Stromal cell of bone marrow (primary cell): ENCODE measurements at places on chromosomes 6 and 20.

- DNase-seq: no peak
Observed at GRCh38 chr20:62918831-62919230, 7.5 kb downstream of the DIDO1 start.

- DNase-seq: no peak
Observed at GRCh38 chr6:25350573-25350972, 71.4 kb downstream of the CARMIL1 start.

DNA sequence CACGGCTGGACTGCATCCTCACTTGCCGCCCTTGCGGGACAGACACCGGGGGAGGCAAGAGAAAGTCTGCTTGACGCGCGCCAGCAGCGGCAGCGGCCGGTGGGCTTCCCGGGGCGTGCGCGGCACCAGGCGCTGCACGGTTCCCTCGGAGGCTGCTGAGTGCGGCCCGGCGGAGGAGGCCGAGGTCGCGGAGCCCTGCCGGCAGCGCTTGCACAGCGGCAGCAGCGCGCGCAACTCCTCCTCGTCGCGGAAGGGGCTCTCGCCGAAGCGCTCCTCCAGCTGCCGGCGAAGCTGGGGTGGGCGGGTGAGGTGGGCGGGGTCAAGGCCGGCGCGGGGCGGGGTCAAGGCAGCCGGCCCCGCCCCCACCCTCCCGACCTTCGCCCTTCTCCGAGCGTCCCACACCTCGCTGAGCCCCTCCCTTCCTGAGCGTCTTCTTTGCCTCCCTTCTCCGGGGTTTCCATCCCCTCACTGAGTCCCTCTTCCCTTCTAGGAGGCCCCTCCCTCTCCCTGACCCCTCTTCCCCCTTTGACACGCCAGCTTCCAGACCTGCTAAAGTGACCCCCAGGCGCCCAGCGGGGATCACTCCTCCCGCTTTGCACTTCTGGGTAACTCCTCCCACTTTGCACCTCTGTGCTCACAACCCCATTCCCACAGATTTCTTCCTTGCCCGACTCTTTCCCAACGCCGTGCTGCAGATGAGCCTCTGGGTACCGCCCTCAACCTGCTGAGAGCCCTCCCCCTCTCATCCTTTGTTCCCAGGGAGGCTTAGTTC lies 8.8 kb downstream of the DUSP15 start:
- no peak for DNase-seq

DNA sequence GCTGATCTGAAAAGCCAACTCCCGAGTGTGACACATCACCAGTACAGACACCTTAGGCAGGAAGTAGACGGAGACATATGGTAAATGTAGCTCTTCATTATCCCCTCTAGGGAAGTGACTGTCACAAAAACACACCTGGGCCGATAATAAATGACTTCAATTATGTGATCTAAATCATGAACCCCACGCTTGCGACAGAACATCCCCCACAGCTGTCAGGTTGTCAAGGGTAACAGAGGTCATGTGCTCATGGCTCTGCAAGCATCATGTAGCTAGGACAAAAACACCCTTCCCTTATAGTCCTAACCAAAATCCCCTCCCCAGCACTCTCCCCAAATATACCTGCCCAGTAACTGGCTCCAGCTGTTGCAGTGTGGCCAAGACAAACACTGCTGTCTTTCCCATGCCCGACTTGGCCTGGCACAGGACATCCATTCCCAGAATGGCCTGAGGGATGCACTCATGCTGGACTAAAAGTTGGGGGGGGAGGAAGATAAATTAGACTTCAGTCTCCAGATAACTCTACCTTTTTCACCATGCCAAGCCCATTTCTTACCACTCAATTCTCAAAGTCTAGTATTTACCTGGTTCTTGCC lies 2.9 kb downstream of the DDX39B start:
- DNase-seq: no peak

DNA sequence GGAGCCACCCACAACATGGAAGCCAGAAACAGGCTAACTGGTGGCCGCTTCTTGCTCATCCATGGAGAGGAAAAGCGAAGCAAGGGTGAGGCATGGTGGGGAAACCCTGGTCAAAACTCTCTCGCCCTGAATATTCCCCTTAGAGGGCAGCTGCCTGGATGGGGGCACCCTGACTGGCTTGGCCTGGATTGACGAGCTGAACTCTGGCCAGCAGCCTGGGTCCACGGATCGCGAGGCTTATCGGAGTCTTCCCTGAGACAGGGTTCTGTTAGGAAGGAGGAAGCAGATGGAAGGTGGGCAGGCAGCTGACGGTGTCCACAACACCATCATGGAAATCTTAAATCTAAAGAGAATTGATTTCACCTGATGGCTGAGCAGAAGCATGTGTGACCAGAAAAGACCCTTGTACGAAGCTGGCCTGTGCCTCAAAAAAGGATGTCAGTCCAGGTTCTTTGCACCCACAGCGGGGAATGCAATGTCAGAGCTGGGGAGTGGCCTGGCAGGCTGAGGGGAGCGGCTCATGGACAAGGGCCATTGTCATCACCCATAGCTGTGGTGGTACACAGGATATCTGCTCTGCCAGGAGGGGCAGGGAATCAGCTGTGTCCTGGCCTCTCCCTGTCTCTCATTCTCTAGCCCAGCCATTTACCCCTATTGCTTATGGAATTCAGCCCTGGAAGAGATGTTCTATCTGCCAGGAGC lies 109.4 kb upstream of the SNX9 start:
- DNase-seq: no peak

DNA sequence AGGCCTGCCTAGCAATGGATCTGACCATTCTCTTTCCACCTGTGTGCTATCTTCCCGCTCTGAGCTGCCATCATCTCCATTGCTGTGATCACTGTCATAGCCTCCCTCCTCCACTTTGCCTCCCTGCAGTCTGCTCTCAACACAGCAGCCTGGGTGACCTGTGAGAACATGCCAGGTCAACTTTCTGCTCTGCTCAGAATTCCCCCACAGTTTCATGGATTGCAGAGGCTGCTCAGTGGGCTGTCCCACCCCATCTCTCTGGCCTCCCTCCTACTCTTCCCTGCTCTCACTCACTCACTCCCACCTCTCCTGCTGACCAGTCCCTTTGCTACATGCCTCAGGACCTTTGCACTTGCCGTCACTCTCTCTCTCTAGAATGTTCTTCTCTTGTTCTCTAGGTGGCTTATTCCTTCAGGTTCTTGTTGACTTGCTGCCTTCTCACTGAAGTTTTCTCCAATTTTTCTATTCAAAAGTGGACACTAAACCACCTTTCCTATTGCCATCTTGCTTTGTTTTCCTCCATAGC lies 159.9 kb downstream of the CD83 start:
- DNase-seq: no peak

DNA sequence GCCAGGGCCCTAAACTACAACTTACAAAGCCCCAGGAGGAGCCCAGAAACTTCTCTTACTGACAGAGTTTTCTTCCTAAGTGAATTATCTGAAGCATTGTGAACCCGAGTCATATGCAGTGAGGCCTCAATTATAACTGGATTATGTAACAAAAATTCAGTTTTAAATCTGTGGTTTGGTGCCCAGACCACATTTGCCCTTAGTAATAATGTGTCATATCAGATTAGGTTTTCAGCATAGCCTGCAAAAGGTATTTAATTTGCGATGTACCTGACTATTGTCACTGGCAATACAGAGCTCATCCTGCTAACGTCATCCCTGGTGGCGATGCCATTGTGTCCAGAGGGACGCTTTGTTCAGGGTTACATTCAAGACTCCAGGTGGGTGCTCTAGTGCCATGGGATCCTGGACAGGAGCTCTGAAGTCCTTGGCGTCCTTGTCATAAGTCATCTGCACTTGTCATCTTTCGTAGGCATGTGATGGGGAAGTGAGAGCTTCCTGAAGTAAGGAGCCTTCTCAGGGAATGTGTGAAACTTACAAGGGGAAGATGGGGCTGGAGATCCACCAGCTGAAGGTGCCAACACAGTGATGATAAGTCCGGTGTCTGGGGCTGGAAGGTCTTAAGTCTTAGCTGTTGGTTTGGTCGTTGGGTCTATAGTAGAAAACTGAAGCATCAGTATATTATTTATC lies 65.1 kb downstream of the HIVEP1 start:
- DNase-seq: no peak

DNA sequence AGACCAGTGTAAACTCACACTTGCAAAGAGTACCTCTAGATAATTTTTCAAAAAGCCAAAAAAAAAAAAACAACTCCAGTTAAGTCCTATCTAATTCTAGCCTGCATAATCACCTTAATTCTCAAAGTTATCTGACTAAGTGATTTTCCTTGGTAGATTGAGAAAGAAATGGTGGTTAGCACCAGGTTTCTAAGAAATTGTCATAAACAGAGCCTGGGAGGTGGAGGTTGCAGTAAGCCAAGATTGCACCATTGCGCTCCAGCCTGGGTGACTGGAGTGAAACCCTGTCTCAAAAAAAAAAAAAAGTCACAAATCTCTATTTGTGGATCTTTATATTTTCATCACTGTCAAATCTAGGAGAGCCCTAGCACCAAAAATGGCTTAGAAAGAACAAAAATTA lies 8.9 kb downstream of the FBXO5 start:
- DNase-seq: no peak

- DNase-seq: no peak
Observed at GRCh38 chr20:42553374-42553773, 636.3 kb downstream of the PTPRT start.

DNA sequence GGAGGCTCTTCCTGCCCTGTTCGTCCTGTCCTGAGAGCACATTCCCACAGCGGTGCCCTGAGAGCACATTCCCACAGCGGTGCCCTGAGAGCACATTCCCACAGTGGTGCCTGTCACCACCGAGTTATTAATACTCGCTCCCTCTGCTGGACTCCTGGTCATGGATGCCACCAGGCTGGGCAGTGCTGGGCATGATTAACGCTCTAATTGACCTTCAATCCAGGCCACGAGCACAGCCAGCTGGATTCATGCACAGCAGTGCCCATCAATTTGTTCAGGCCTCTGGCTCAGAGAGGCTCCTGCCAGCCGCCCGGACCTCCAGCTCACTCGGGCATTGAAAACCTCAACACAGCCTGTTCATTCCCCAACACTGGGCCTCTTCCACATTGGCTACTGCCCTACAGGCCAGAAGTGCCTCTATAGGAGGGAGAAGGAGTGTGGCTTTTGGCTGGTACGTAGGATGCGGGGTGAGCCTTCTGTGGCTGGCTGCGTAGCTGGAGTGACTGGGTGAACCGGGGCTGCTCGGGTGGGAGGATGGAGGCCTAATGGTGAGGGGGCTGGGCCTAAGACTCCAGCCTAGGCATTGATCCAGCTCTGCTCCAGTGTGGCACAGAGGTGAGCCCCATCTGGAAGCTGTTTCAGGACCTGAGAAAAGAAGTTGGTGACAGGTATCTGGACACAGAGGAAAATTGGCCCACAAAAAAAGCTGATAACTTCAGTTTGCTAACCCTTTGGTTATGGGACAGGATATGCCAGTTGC lies 9.3 kb downstream of the IP6K3 start:
- no peak for DNase-seq

DNA sequence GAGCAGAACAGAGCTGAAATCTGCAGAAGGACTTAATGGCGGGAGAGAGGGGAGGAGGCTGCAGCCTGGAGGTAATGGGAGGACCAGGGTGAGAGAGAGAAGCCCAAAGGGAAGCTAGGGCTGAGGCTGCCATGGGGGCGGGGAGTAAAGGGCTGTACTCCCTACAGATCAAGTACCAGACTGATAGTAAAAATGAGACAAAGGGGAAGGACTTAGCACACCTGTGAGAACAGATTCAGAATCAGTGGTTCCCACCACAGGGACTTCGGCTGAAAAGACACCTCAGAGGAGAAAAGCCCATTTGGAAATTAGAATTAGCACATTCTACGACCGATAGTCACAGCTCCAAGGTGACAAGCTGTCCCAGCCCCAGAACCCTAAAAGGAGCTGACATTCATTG lies 6.4 kb upstream of the TBXT start:
- no peak for DNase-seq

GRCh38 chr6:166770216-166771116 lies 143.4 kb upstream of the RPS6KA2 start:
- no peak for DNase-seq
